ENCODE measurements at places on chromosomes 7 and 10. TPM values are rescaled to one million over a fixed set of nuclear protein-coding genes. Genes with fewer than 3 reads are reported as not detected.

DNA sequence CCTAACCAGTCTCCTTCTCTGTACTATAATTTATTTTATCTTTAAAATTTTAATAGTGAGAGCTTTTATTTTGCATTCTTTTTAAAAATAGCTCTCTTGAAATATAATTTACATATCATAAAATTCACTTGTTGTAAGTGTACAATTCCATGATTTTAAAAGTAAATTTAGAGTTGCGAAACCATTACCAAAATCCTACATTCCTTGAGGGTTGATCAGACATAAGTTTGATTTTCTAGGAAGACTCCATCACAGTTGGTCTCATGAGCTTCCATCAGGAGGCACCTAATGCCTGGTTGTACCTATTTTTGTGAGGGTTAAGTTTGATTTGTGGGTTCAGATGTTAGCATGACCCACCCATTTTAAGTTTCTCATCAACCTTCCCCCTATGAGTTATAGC is 108.1 kb downstream of the BMPER start:
- DNase-seq = no peak

DNA sequence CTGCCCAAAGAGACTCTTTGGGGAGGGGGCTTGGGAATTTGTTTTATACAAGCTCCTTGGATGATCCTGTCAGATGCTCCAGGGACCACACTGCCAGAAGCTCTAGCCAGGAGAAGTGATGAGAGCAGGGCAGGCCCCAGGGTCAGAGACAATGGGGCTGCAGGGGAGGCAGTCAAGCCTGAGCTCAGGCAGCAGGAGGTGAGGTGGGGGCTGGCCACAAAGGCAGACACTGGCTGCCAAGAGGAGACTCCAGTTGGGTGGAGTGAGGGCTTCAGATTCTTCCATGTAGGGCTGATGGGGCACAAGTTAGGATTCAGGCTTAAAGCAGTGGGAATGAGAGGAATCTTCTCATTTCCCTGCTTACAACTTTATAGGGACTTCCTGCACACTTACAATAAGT is 35.6 kb upstream of the LOXL4 start:
- no peak for DNase-seq

FAM24B gene
- 12.8 TPM for total RNA-seq

MYL10 gene
- not detected for total RNA-seq

- DNase-seq = no peak
These were observed 51.8 kb upstream of the PPP2R2D start for GRCh38 chr10:131848741-131849590.

- DNase-seq = no peak
These were observed 610.2 kb downstream of the AUTS2 start for GRCh38 chr7:70208236-70209063.

- DNase-seq = no peak
These were observed 261.4 kb downstream of the ZMYND11 start for GRCh38 chr10:396535-397220.

DNA sequence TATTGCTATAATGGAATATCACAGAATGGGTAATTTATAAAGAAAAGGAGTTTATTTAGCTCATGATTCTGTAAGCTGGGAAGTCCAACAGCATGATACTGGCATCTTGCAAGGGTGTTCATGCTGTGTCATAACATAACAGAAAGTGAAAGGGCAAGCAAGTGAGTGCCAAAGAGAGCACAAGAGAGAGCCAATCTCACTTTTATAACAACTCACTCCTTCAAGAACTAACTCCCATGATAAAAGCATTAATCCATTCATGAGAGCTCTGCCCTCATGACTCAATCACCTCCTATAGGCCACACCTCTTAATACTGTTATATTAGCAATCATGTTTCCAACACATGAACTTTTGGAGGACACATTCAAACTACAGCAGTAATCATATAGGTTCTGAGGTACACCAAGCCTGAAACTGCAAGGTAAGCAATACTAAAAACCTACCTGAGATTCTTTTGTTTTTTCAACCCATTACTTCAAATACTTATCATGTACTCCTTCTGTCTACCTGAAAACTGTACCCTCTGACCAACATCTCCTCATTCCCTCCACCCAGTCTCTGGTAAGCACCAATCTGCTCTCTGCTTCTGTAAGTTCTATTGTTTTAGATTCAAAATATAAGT is 219.7 kb downstream of the MTERF1 start:
- no peak for DNase-seq

- DNase-seq = no peak
These were observed 4.1 kb upstream of the GTPBP4 start for GRCh38 chr10:983971-984655.

TAF6 gene
- 62.2 TPM for total RNA-seq

- no peak for DNase-seq
These were observed 2.7 kb downstream of the OGDH start for GRCh38 chr7:44608916-44609648.

GRCh38 chr10:4312051-4312835 is 513.8 kb upstream of the AKR1E2 start:
- no peak for DNase-seq

DNA sequence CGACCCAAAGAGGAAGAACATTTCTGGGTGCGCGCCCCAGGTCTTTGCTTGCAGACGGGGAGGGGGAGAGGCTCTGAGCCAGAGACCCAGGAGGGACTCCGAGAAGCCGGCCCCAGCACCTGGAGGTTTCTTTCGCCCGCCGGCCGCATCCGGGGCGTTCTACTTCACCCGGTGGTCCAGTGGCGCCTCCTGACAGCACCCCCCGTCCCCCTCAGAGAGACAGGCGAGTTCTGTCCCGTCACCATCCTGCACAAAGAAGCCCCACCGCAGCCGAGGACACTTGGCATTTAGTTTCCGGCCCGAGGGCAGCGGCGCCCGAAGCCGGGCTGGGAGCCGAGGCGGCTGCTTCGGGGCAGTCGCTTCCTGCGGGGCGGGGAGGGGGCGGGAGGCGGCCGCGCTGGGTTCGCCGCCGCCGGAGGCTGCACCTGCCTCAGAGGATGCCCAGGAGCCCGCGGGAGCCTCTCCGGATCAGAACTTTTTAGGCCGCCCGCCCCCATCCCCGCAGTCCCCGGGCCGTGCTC is at the start of gene TMEM178B:
Gene TMEM178B (plus strand): TSS at position 424 of the 521 bp plus-strand sequence.
- DNase-seq = no peak

DNA sequence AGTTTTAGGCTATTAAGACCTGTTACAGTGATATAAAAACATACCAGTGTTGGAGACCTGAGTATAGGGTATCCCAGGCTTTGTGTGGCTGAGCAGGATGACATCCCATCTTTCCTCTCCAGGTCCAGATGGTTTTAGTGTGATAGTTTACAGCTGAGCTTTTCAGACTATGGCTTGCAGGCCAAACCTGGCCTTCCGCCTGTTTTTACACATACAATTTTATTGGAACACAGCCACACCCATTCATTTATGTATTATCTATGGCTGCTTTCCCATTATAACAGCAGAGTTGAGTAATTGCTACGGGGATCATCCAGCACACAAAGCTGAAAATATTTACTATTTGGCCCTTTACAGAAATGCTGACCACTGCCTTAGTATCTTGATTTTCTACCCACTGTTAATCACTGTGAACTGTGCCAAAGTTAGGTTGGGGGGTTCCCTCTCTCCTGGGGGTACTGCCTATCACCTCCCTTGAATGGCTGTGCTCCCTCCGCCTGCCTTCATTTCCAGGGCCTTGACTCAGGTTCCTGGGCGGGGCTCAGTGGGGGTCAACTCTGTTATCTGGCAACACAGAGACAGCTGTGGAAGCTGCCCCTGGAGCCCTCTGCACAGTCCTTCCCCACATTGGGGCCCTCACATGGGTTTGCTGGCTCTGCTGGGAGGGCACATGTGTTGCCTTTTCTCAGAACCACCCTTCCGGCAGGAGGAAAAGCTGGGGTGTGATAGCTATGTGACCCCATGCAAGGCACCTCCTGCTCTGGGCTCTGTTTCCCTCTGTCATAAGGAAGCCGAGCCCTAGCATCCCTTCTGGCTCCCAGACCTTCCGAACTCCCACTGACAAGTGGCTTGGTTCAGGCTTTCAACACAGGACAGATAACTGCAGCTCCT is 40.3 kb upstream of the SH2D4B start:
- DNase-seq = no peak

GRCh38 chr7:151179946-151180345 is 7.1 kb downstream of the ASB10 start:
- no peak for DNase-seq

DNA sequence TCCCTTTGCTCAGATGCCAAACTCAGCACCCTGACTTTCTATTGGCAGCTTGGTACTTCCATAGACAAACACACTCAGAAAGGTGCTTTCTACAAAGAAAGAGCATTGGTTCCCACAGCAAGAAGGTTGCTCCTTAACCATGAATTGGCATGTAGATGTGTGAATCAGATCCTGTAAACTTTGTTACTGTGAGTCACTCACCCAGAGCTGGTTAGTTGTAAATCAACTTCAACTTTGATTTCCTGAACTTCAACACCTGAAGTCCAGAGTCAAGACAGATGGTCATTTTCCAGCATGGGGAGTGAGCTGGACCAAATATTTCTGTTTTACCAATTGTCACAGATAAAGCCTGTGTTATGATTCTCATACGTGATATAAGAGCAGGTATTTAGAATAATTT is 797.2 kb downstream of the TNS3 start:
- DNase-seq = no peak
